ENCODE measurements at places on chromosomes 7 and 10.
A peak's percentile ranks its signal among the peaks of the same experiment; 100 is the strongest.

DNA sequence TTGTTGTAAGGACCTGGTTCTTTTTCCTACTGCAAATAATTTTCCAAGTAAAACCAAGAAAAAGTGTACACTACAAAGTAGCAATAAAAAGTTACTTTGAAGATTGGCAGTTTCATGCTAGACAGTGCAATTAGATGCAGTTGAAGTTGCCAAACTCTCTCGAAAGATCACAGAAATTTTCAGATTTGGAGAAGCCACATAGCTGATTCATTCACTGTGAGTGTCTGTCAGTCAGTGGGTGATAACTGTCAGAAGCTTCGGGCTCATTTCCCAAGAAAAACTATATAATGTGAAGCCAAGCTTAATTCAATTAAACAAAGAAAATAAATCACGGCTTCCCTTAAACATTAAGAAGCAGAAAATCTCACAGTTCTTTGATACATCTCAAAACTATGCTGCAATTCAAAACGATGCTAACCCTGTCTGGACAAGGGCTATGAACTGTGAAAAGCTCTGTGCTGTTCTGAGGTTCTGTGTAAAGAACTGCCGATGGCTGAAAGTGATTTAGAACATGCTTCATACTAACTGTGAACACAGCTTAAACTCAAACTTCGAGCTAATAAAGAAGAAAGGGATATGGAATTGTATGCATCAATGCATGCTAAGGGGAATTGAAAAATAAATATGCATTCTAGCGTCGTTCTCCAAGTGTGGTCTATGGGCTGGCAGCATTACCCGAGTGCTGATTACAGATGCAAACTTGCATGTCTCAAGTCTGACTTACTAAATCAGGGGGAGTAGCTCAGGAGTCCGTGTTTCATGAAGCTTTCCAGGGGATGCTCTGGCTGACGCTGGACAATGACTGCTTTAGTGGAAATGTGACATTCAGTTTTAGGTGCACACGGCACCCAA, 557.4 kb downstream of the CALN1 start:
- no peak for DNase-seq

DNA sequence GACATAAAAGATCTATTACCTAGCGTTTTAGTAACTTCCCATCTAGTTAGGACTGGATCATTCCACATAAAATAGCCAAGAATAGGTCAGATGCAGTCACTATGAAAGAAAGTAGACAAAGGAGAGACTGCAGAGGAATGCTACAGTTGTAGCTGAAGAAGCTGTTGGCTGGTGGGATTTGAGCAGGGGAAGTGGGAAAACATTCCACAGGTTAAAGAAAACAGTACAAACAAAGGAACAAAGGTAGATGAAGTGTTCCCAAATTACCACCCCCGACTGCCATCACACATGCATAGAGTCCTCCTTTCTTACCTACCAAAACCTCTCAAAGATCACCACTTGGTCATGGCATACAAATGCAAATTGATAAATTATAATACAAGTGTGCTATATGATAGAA, 41.8 kb downstream of the DLD start:
- DNase-seq, result no peak

GRCh38 chr10:50615658-50616057, 8.1 kb downstream of the SGMS1 start:
- peak; percentile 84 for DNase-seq

- DNase-seq, result no peak
Measured at GRCh38 chr7:51802718-51803117, 486.1 kb upstream of the COBL start.

GRCh38 chr10:11454160-11454559, 157.3 kb downstream of the USP6NL start:
- DNase-seq, result no peak

GRCh38 chr10:124367414-124367813, 51.3 kb downstream of the OAT start:
- no peak for DNase-seq

GRCh38 chr10:77505431-77506334, 131.9 kb downstream of the KCNMA1 start:
- no peak for DNase-seq

GRCh38 chr10:132557696-132558515, 20.3 kb downstream of the INPP5A start:
- DNase-seq, result no peak

GRCh38 chr7:57425969-57426628, 23.9 kb upstream of the ZNF716 start:
- no peak for DNase-seq

GRCh38 chr10:65112573-65112972, 1591.4 kb downstream of the REEP3 start:
- no peak for DNase-seq
